Substantia nigra (tissue), 51 donors: ENCODE measurements at places on chromosomes 1 and 21.

DNA sequence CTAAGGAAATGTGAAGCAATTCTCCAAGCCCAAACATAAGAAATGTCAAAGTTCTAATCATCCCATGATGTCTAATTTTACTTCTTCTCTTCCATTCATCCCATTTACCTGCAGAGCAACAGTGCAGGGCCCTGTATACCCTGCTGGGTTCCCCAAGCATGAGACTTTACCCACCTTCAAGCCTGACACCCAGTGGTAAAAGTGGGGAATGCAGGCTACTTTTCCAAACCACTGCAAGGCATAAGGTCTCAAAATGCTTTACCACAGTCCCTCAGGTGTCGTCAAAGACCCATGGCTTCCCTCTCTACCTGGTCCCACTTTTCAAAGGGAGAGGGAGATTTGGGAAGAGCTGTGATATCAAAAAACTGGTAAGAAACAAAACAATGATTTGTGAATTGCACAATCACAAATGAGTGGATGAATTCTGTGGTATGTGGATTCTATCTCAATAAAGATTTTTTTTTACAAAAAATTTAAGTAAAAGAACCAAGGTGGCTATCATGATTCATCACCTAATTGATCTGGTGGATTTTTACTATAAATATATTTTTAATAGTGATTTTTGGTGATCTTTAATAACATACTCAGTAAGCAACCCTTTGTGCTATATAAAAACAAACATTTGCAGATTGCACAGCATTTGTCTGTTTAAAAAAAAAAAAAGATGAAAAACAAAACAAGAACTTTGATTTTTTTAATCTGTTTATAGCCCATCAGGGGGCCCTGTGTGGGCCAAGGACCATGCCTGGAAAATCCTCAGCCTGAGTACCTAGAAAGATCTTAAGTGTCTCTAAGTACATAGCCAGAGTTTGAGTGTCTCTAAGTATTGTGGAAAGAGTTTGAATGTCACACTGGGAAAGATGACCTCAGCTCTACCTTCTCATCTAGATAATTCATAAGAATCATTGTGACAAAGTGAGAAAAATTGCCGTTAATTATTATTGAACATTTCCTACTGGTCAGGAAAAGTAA lies 73.1 kb upstream of the GJB5 start:
- peak; percentile 5 for DNase-seq

GRCh38 chr1:47835409-47835808 lies 161.8 kb downstream of the TRABD2B start:
- DNase-seq = no peak

- DNase-seq = no peak
Measured at GRCh38 chr21:17590430-17590829, 22.3 kb downstream of the BTG3 start.

- DNase-seq = no peak
Measured at GRCh38 chr1:47226839-47227215, 5.2 kb downstream of the TAL1 start.

- no peak for DNase-seq
Measured at GRCh38 chr1:234996245-234996757, 132.3 kb downstream of the TOMM20 start.

DNA sequence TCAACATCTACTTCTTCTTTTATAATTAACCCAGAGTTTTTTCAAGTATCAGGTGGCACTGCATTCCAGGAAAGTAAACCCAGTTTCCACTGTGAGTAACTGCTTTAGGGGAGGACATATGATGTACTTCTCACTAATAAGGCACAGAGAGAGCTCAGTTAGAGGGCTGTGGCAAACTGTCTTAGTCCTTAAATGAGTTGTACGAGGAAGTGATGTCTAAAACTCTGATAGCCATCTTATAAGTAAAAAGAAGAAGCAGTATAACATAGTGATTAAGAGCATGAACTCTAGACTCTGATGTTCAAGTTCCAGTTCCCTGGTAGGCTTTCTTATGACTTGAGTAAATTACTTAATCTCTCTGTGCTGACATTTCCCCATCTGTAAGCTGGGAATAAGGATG lies 58.7 kb upstream of the PTGS2 start:
- no peak for DNase-seq

DNA sequence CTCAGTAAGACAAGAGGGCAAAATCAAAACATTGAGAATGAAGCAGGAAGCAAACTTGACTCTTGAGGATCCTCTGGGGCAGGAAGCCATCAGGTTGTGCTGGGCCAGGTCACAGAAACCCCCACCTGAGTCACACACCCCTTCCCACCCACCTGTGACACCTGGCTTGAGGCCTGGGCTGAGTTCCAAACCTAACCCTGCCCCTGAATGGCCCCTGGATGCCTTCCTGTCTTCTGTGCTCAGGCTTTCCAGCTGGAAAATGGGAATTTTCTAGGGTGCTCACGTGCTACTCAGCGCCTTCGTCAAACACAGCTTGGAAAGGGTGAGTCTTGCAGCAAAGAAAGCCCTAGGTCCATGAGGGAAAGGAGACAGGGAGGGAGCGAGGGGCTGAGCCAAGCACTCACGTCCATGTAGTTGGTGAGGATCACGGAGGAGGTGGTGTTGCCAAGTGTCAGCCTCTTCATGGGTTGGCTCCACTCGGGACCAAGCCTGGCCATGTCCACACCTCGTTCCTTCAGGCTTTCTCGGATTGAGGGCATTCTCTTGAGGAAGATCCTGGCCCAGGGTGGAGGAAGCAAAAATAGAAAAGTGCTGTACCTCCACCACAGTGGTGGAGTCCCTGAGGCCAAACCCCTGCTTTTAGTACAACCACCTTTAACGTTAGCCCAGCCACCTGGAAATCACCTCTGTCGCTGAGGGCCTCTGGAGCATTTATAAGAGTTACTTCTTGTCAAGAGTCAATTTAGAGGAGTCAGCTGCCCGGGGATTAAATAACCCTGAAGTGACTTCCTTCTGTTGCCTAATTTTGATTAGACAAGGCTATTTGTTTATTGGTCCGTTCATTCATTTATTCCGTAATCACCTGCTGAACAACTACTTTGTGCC lies 4.3 kb downstream of the REN start:
- DNase-seq = no peak

GRCh38 chr1:18440385-18441226 lies 40.1 kb upstream of the KLHDC7A start:
- no peak for DNase-seq

GRCh38 chr1:5836776-5837440 lies 155.3 kb downstream of the NPHP4 start:
- no peak for DNase-seq

GRCh38 chr21:24272521-24272938 lies 1334.8 kb downstream of the MRPL39 start:
- DNase-seq = no peak

DNA sequence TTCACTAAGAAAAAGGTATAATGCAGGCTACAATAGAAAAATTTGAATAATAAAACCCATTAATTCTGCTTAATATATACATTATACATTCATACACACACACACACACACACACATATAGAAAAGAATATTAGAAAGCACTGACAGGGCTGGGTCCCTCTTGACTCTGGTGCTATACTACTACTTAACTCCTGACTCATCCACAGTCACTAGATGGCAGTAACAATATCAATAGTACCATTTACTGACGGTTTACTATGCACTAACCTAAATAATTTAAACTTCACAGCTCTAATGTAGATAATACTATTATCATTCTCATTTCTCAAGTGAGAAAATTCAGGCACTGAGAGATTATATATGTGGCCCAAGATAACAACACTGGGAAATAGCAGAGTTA lies 87.5 kb downstream of the COP1 start:
- DNase-seq = no peak
